Hematopoietic multipotent progenitor cell (in vitro differentiated cells): ENCODE measurements at places on chromosomes 5 and 9. TPM values are rescaled to one million over a fixed set of nuclear protein-coding genes. Genes with fewer than 3 reads are reported as not detected.

DNA sequence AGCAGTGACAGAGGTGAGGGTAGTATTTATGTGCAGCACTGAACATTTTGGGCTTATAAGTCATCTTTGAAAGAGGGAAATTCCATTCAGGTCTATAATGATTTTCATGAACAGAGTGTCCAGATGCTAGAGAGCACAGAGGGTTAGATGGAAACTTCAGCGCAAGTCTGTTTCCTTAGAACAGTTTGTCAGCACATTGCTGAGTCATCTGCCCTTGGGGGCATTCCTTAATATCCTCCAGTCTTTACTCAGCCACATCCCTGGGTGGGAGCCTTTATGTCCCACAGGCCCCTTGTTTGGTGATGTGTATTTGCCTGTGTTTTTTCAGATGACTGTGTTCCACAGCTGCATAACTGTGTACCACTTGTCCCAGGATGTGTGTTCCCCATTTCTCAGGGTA lies 138.5 kb upstream of the S1PR3 start:
- no peak for DNase-seq

DNA sequence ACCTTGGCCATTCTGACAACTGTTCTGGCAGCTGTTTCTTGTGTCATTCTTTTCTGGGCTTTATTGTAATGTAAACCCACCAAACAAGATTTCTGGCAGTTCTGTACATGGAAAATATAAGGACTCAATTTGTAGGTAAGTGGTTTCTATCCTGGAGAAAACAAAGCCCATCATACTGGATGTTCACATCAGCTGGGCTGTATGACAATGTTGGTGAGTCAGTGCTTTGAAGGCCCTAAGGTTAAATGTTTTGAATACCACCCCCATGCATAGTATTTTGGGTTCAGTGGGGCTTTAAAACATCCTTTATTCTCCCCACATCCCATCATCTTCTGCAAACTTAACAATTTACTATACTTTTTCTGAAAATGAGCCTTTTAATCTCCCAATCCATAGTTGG lies 52.5 kb downstream of the SH3GL2 start:
- no peak for DNase-seq

DNA sequence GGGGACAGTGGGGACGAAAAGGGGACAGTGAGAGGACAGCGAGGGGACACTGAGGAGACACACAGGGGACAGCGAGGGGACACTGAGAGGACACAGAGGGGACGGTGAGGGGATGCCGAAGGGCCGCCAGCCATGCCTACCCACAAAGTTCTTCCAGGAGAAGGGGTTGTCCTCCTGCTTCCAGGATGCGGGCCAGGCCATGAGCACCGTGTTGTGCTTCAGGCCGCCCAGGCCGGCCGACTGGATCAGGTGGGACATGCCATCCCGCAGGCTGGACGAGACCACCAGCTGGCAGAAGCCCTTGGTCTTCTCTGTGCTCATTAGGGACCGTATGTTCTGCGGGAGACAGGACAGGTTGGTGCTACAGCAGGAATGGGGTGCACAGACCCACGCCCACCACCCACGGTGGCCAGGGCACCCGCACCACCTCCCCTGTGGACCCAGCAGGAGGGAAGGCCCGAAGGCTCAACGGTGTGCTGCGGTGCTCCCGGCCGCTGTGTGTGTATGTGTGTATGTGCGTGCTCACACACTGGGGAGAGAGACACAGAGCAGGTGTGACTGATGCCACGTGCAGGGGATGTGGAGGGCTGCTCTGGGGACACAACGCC lies 46.6 kb downstream of the SLC12A7 start:
- DNase-seq: no peak

DNA sequence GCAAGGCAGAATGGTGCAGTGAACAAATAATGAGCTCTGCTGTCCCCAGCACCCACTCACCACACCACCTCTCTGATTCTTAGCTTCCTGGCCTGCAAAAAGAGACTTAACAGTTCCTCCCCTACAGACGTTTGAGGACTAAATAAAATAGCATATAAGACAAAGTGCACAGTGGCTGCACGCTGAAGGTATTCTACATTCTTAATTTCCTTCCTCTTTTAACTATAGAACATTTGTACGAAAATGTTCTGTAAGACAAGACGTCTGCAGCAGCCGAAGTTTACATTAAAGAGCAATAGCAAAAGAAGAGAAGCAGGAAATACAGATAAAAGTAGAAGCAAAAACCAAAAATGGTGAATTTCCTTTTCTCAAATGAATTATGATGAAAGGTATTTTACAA lies 15.7 kb downstream of the FBN2 start:
- peak; percentile 38 for DNase-seq

GRCh38 chr9:16521868-16522411 lies 348.5 kb downstream of the BNC2 start:
- peak; percentile 17 for DNase-seq

CCNI2 gene
- total RNA-seq: 0.27 TPM

DNA sequence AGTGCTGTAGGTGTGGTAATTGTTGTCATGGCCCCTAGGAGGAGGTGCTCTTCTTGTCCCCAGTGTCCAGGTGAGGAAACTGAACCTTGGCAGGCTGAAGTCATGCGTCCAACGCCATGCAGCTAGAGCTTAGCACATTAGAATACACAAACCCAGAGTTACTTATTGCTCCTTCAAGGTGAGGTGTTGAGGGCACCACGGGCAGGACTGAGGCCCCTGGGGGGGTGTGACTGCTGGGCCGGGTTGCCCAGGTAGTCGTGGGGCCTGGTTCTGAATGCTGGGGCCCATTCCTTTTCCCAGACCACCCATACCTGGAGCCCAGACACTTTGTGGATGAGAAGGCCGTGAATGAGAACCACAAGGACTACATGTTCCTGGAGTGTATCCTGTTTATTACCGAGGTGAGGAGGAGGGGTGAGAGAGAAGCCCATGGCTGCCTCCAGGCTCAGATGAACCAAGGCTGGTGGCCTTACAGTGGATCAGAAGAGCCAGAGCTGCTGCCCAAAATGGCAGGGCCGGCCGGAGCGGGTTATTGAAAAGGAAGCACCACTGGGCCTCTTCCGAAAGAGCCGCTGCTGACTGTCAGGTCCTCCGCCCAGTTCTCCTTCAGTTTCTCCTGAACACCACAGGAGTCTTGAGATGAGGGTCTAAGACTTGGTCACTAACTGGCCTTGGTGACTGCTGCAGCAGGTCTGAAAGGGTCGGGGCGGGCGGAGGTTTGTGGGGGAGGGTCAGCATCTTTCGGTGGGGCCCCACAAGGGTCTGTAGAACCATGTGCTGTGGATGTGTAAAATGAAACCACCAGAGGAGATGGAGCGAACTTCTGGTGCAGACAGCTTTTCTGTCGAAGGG lies 26.3 kb downstream of the PTPA start:
- no peak for DNase-seq

DNA sequence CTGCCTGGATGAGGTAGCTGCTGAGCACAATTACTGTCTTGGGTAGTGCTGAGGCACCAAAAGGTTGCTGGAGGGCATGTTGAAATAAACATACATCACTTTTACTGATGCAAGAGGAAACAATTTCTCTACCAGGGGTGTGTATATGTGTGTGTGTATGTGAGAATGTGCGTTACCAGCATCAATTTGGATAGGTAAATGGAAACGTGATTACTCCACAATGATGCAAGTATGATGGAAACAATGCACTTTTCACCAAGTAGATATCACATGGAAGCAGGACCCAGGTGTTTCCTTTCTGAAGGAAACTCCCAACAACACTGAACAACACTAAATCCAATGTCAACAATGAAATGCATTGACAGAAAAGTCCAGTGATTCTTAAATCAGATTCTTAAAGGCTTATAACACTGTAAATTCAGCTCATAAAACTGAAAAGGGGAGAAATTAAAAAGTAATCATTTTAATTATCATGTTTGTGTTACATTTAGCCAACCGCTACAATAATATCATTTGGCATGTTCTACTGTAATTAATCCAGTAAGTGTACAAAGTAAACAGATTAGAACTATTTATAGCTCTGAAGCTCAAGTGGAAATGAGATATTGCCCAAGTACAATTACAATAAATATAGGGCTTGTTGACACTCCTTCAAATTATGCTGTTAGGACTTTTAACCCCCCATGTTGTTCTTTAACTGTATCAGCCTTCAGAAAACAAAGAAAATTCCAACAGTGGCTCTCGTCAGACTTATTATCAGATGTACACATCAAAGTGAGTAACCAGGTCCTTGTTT lies 25.3 kb downstream of the YIPF5 start:
- DNase-seq: no peak

DNA sequence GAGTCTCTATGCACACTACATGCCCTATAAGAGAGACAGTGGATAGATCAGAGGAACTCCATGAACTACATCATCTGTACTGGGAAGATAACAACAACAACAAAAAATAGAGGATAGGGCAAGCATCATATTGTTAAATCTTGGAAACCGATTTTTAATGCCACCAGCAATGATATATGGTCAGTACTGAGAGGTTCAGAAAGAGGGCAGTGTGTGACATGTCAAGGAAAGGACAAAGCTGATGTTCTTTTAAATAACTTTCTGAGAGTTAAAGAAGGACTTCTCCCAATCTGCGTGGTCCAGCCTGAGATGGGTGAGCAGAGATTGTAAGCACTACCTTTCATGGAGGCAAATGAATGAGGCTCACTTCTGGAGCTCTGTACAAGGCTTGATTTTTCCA lies 62.0 kb upstream of the PHF24 start:
- no peak for DNase-seq

DNA sequence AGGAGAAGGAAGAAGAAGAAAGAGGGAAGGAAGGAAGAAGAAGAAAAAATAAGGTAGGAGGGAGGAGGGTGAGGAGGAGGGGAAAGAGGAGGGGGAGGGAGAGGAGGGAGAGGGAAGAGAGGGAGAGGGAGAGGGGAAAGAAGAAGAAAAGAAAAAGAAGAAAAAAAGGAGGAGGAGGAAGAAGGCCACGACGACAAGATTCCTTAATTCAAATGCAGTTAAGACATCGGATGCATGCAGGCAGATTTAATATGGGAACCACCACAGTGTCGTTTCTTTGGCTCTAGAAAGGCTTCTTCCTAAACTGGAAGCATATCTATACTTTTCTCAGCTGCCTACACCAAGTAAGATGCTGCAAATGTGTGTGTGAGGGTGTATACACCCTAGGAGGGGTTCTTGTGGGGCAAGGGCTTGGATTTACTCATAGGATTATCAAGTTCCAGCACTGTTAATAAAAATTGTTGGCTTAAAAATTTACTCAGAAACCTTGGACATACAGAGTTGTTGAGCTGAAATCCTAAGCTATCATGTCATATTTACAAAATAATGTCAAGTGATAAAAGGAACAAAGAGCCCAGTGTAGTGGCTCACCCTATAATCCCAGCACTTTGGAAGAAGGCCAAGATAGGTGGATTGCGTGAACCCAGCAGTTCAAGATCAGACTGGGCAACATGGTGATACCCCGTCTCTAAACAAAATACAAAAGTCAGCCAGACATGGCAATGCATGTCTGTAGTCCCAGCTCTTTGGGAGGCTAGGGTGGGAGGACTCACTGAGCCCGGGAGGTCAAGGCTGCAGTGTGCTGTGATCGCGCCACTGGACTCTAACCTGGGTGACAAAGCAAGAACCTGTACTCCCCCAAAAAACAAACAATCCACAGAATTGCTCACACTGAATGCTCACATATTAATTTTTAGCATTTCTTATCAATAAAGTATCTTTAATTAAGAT lies 108.5 kb downstream of the UBAP2 start:
- no peak for DNase-seq
